ENCODE measurements at places on chromosomes 3 and 15.

DNA sequence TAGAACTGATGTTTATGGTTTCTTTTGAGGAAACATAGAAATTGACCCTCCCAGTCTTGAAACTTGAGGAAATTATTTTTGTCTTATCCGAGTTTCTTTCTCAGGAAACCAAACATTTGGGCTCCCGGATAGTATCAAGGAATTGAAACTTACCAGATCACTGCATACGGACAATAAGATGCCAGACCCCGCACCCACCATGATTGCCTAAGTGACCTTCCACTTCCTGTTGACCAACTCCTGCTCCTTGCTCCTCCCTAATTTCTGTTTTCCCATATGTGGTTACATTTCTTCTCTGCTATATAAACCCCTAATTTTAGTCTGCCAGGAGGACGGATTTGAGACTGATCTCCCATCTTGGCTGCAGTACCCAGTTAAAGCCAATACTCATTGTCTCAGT lies 118.4 kb upstream of the TPRG1 start:
- DNase-seq, result no peak

DNA sequence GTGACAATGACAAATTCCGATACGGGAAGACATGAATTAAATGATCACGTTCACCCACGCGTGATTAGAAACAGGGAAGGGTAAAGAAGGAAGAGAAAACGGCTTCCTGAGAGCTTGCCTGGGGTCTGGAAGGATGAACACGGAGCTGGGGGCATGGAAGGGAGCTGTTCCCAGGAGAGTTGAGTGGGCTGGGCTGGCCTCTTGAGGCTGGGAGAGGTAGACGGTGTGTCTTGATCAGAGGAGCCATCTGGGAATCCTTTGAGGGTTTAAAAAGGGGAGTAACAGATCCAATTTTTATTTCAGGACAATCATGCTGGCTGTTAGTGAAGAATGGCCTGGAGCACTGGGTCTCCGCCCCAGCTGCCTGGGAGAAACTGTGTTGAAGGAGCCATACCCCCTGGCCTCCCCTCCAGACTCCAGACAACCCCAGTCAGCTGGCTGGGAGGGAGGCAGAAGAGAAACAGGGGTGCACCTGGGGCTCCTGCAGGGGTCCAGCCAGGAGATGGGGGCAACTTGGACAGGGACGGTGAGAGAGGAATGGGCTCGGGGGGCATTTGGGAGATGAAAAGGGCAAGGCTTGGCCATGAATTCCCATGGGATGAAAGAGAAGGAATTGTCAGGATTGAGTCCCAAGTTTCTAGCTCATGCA lies 53.6 kb upstream of the CGNL1 start:
- no peak for DNase-seq

- no peak for DNase-seq
These were observed 225.6 kb upstream of the TBC1D5 start for GRCh38 chr3:17967953-17968607.

GRCh38 chr3:191246630-191247029 lies 47.6 kb downstream of the OSTN start:
- no peak for DNase-seq

GRCh38 chr15:57440167-57440566 lies 63.9 kb downstream of the CGNL1 start:
- no peak for DNase-seq

- no peak for DNase-seq
These were observed 324.9 kb upstream of the TGFBR2 start for GRCh38 chr3:30281526-30281925.

DNA sequence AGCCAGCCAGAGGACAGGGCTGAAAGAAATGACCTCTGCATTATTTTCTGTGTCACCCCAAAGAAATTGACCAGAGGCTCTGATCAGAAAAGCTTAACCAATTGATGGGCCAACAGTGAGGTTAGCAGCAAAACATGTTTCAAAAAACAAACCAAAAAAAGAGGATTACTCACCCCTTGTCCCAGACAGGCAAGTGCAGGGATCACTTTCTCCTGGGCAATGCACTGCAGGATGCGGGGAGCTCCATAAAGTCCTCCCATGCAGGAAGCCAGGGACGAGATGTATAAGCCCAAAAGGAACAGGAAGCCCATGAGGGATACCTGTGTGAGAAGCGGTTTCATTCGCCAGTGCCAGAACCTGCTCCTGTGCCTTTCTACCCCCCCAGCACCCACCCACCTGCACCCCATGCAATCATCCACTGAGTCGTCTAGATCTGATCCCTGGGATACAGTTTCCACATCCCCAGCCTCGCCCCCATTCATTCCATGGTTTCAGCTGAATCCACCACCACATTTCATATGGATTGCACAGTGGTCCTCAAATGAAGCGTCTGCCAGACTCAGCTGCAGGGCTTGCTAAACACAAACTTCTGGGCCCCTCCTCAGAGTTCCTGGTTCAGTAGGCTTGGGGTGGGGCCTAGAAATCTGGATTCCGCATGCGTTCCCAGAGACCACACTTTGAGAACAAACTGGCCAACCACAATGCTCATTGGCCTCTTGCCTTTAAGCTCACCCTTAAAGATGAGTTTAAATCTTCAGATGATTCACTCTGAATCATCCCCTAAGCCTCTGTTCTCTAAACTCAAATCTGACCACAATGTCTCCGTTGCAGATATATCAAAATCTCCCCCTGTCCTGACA lies 54.4 kb upstream of the HEG1 start:
- DNase-seq, result no peak

GRCh38 chr3:15207836-15208504 lies 1.9 kb downstream of the CAPN7 start:
- no peak for DNase-seq

- no peak for DNase-seq
These were observed 25.9 kb upstream of the CAPN7 start for GRCh38 chr3:15180042-15180611.

GRCh38 chr15:31291048-31291578 lies 35.5 kb upstream of the KLF13 start:
- no peak for DNase-seq

GRCh38 chr3:50195501-50196252 lies 4.3 kb downstream of the GNAT1 start:
- DNase-seq, result no peak

GRCh38 chr3:104909721-104910120 lies 457.0 kb upstream of the ALCAM start:
- no peak for DNase-seq

Measured in NCI-H748 treated with DMSO at 0.1 percent for 48 hours (cell line).